Non-pigmented ciliary epithelial cell (primary cell): ENCODE measurements at places on chromosomes 16 and 17.

GRCh38 chr16:24544640-24545039 lies 5.3 kb downstream of the RBBP6 start:
- DNase-seq: no peak

- DNase-seq: no peak
Measured at GRCh38 chr17:39920218-39921210, 2.1 kb upstream of the GSDMB start.

- DNase-seq: no peak
Measured at GRCh38 chr16:50259334-50260205, 6.8 kb upstream of the ADCY7 start.

DNA sequence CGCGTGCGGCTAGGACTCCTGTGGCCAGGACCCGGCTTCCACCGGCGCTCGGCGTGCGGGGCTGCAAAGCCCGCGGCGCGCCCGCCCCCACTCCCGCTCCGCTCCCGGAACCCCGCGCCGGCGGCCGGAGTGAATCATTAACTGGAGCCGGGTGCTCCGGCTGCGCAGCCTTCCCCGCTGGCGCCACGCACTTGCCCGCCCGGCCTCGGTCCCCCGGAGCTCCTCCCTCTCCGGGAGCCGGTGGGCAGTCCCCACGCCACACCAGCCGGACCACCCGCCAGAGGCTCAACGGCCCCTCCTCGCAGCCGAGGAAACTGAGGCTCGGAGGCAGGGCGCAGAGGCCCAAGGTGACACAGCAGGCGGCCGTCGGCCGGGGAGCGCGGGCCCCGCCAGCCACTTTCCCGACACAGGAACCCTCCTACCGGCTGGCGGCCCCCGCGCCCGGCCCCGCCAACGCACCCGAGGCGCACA lies 580 bp downstream of the BCAR1 start:
- DNase-seq: no peak

DNA sequence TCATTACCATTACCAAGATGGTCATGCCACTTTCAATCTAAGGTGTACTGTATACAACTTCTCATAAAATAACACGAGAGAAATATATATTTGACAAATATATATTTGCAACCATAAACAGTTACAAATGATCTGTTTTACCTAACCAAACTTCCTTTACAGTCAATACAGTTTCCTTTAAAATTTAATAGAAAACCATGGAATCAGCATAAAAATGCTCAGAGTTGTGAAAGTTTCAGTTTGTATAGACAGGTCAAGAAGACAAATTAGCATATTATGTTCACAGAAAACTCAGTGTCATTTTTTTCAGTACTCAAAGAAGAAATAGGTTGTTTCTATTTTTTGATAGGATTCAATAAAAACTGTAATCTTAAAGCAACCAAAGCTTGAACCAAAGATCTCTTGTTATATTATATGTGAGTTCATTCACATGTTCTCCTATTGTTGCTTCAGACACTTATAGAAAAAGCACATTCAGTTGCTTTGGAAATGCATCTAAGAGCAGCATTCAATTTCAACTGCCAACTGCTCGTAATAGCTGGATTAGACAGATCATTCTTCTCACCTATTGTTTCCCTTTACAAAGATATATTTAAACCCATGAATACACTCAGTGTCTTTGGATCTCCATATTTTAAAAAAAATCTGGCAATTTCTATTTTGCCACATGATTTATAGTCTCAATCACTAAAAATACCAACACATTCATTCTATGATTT lies 15.1 kb downstream of the SSH2 start:
- no peak for DNase-seq

- no peak for DNase-seq
Measured at GRCh38 chr17:78159575-78160158, 8.7 kb upstream of the SYNGR2 start.

- peak; percentile 67 for DNase-seq
Measured at GRCh38 chr17:19317359-19318095, 45.0 kb downstream of the B9D1 start.
